ENCODE measurements at places on chromosomes 11 and 22.

DNA sequence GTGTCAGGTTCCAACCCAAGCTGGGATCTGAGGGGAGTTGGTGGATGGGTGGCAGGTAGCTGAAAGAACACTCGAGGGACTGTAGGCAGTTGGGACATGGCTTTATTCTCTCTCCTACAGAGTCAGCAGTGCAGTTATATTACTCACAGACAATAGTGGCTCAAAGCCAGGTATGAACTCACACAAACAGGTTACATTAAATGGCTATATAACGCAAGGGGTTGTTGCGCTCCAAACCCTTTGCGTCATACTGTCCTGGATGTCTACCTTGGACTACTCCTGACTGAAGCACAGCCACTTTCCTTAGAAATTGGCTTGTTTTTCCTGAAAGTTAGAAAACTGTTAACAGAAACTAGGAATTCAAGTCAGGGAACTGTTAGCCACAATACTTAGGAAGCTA, 66.4 kb upstream of the OR4B1 start:
- peak; percentile 41 for DNase-seq

GRCh38 chr11:128506999-128507611, 80.3 kb downstream of the ETS1 start:
- peak; percentile 99 for DNase-seq

GRCh38 chr11:129997513-129997912, 5.1 kb downstream of the PRDM10 start:
- no peak for DNase-seq

DNA sequence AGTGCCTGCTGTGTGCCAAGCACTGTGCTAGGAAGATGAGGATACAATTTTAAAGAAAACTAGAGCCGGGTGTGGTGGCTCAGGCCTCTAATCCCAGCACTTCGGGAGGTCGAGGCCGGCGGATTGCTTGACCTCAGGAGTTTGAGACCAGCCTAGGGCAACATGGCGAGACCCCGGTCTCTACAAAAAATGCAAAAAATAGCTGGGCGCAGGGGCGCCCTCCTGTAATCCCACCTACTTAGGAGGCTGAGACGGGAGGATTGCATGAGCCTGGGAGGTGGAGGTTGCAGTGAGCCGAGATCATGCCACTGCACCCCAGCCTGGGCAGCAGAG, 8.3 kb downstream of the TPBGL start:
- DNase-seq: no peak

DNA sequence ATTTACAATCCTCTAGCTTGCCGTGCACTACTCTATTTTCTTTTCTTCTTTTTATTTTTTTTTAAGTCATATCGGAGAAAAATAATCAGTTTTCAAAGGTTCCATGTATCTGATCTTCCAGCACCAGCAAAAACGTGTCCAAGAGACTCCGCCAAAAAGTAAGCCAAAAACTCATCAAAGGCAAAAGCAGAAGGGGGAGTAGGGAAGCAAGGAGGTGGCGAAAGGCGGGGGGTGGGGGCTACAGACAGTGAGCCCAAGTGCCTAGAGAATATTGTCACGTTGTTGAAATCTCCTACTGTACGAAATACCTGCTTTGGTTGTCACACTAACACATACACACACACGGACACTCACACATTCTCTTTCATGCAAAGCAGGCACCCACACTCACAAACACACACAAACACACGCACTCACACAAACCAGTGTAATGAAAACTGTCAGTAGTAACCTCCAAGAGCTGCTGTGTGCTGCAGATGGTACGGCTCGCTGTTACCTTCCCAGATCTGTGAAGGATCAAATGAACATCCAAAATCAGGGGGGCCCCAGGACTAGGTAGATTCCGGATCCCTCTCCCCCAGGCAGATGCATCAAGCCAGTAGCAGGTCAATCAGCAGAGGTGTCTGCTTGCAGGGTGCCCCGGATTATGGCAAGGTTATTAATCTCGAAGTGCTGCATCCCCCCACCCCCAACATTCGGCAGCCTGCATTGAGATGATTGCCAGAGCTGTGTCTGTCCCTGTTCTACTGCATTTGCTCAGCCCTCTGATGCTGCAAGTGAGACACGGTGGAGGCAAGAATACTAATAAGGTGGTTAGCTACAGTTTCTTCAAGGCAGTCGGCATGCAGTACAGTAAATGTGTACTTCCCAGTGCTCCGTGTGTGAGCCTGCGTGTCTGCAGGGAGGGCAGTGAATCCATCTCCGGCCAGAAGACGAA, at the start of gene LRRC4C:
TSS of gene LRRC4C (minus strand) at position 188 of the 937 bp plus-strand sequence.
- no peak for DNase-seq

- DNase-seq: peak; percentile 96
Measured at GRCh38 chr11:27472398-27473016, at the start of gene LGR4. LGR4 (minus strand) TSS chr11:27472790; CDS start chr11:27472302, 488 bp downstream.

GRCh38 chr11:22539821-22540256, 85.8 kb downstream of the FANCF start:
- peak; percentile 71 for DNase-seq

Data from GM23248 (cell line).